ENCODE measurements at places on chromosomes 7 and 10.
A peak's percentile ranks its signal among the peaks of the same experiment; 100 is the strongest.

GRCh38 chr10:42827201-42827600, 44.6 kb downstream of the BMS1 start:
- no peak for DNase-seq

GRCh38 chr10:68560186-68560942, at the start of gene TET1:
Gene TET1 (plus strand): TSS chr10:68560337. CDS start chr10:68572339, 12,002 bp downstream.
- DNase-seq, result peak; percentile 18

DNA sequence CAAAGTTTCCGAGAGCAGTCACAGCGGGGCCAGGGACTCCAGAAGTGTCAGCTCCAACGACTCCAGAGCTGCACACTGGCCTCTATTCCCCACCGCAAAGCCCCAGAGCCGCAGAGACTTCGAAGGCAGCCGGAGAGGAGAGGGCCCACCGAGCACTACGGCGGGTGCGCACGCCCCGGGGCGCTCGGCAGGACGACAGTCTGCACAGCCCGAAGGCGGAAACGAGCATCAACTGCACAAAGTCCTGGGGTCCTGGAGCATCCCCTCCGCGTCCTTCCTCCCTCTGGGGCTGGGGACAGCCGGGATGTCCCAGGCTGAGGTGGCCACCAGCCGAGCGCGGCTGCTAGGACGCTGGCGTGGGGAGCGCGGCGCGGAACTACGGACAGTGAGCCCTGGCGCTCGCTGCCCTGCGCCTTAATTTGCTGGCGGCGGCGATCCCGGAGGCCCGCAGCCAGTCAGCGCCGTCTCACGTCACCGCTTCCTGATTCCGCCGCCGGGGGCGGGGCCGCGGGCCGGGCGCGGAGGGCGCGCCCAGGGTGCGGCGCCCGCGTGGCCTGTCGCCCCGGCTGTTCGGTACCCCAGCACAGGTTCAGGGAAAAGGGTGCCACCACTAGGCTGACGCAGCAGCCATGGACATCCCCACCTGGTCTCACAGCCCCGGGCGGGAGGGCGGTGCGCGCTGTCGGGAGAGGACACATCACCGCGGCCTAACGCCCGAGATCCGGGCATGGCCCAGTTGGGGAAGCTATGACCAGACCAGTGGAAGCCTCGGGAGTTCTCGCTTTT, at the start of gene TBX20:
TSS of gene TBX20 (minus strand) at position 391 of the 786 bp plus-strand sequence. CDS start 480 bp downstream, outside the sequence.
- DNase-seq, result peak; percentile 57

GRCh38 chr10:22436526-22436892, 91.2 kb downstream of the SPAG6 start:
- DNase-seq, result no peak

DNA sequence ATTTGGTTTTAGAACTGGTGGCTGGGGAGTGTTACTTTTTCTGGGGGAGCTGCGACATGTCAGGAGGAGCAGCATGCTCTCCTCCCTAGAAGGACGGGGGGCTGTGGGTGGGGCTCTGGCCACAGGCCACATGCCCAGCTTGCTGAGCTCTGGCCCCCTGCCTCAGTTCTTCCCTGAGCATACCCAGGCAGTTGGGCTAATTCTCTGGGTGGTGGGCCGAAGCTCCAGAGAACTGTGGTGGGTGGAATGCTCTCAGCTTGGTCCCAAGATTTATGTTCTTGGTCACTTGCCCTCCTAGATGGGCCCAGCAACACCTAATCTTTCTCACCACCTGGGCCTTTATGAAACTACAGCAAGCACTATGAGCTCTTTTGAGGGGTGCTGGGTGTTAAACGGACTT, 5.1 kb upstream of the ZNF775 start:
- no peak for DNase-seq

- no peak for DNase-seq
These were observed 102.4 kb upstream of the KLF6 start for GRCh38 chr10:3887404-3887803.

GRCh38 chr7:130903358-130903974, 169.5 kb upstream of the KLF14 start:
- DNase-seq, result no peak

DNA sequence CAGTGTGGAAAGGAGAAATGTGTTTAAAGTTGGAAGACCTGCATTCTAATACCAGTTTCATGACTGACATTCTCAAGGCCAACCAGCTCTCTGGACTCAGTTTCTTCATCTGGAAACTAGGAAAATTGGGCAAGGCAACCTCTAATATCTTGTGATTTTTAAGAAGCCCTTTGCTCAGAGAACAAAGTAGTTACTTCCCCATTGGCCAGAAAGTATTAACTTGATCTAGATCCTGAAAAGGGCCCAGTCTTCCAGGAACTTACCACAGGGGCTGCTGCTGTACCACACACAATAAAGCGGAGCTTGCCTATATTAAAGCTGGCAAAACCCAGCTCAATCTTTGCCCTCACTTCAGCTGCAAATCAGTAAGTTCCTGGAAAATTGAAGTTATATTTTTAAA, 155.6 kb upstream of the ADO start:
- no peak for DNase-seq

DNA sequence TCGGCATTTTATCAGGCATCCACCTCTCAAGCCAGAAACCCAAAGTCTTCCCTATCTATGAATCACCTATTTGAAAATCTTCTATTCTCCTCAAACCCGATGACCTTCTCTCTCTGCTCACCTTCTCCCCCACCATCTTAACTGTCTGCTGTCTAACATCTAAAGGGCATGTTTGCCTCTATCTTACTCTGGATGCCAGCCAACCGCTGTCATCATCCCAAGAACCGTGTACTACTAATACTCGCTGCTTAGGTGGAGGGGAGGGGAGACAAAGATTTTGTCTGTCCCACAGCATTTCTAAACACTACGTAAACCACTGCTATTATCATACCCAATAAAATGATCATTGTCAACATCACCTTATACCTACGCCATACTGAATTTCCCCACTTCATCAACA, 29.5 kb downstream of the PAXIP1 start:
- no peak for DNase-seq

- no peak for DNase-seq
These were observed 164.9 kb downstream of the ELMO1 start for GRCh38 chr7:37283716-37284115.

- DNase-seq, result no peak
These were observed 164.7 kb downstream of the TCERG1L start for GRCh38 chr10:131146790-131147189.

DNA sequence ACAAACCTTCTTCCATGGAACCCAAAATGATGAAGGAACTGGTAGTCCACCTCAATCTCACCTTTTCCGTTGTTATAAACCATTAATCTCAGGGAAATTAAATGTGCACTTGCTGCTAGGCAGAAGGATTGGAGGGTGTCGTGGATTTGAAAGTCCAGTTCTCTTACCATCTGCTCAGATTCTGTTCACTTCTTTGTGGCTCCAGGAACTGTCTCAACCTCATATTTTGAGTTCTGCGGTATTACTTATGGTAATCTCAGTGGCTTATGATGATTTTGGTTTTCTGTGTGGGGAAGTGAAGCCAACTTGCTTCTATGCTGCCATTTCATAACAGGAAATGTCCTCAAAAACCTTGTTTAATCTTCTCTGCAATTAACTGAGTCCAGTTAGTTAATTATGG, 136.4 kb downstream of the CDC14C start:
- no peak for DNase-seq

DNA sequence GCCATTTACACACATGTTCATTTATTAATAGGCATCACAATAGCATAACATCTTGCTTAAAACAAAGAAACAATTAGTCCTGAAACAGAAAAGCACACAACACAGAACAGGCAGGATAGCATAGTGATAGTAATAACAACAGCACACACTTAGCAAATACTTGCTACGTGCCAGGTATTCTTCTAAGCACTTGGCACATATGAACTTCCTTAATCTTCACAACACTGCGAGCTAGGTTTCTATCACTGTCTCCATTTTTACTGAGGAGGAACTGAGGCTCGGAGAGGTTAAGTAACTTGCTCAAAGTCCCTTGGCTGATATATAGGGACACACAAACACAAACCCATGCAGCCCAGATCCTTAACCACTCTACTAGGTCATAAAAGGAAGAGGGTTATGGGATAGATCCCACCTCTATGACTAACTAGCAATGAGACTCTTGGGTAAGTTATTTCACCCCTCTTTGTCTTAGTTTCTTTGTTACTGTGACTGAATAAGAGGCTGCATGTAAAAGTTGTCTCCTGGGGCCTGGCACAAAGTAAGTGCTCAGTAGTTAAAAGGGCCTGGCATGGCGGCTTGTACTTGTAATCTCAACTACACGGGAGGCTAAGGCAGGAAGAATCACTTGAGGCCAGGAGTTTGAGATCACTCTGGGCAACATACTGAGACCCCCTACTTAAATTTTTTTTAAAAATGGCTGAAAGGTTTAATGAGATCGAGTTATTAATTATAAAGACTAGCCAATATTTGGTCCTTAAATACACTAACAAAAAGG, 181.0 kb upstream of the RHOBTB1 start:
- no peak for DNase-seq

DNA sequence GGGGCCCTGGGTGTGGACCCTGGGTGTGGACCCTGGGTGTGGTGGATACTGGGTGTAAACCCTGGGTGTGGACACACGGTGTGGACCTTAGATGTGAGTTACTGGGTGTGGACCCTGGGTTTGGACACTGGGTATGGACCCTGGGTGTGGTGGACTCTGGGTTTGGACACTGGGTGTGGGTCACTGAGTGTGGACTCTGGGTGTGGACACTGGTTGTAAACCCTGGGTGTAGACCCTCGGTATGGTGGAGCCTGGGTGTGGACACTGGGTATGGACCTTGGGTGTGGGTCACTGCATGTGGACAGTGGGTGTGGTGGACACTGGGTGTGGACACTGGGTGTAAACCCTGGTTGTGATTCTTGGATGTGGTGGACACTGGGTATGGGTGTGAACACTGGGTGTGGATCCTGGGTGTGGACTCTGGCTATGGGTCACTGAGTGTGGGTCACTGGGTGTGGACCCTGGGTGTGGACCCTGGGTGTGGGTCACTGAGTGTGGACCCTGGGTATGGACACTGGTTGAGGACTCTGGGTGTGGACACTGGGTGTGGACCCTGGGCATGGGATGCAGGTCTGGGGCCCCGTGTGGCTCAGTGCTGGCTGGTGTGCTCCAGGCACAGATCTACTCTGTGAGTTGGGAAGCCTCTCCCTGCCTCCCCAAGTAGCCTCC, 356.2 kb downstream of the GLRX3 start:
- no peak for DNase-seq

- DNase-seq, result no peak
These were observed 12.0 kb downstream of the FXYD4 start for GRCh38 chr10:43383204-43383971.

GRCh38 chr7:135728136-135728669, at the start of gene SLC13A4:
Gene SLC13A4 (minus strand): TSS chr7:135728186. CDS start chr7:135727496, 690 bp downstream.
- DNase-seq, result no peak

DNA sequence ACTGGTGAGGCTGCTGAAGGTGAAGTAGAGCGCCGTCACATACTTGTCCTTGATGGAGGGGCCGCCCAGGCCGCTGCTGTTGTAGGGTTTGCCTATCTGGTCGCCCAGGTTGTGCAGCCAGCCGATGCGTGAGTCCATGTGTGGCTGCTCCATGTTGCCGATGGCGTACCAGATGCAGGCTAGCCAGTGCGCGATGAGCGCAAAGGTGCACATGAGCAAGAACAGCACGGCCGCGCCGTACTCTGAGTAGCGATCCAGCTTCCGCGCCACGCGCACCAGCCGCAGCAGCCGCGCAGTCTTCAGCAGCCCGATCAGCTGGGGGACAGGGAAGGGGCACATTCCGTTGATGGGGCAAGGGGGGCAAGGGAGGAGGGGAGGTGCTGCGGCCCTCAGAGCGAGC, 26.6 kb downstream of the KCNH2 start:
- DNase-seq, result no peak

Measured in activated naive CD8-positive, alpha-beta T cell treated with anti-CD3 and anti-CD28 coated beads for 36 hours (primary cell).